HuH-7 (cell line): ENCODE measurements at places on chromosomes 2 and 18.
A peak's percentile ranks its signal among the peaks of the same experiment; 100 is the strongest.

DNA sequence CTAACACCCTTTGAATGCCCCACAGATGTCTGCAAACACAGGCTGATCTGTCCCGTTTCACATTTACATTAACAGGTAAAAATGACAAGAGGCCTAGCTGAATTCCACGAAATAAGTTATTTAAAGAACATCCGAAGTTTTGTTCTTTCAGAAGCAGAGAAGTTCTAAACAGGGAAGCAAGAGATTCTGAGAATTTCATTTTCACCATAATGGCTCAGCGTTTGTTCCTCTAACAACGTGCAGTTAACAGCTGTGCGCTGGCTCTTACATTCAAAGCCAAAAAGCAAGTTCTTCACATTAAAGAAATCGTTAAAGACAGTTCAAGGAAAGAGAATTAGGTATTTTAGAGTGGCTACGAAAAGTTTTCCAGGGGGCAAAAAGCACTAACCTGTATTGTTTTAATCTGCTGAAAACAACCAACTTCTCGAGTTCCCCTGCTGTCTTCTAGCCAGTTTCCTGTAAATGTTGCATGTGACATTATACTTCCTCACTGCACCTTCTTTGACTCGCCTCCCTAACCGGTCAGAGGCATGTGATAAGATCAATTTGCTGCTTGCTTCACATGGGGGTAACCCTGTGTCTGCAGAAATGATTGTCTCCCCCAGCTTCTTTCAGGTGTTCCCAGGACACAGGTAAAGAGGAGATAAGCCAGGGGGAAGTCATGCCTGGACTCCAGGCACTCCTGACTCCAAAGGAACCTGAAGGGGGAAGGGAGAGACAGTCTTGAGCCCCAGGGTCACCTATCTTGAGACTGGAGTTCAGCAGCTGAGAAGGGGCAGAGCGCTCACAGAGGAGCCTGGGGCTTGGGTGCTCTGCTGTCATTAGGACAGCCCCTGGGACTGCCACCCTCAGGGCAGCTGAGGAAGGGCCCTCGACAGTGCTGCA is 36.8 kb upstream of the WIPF1 start:
- no peak for DNase-seq

DNA sequence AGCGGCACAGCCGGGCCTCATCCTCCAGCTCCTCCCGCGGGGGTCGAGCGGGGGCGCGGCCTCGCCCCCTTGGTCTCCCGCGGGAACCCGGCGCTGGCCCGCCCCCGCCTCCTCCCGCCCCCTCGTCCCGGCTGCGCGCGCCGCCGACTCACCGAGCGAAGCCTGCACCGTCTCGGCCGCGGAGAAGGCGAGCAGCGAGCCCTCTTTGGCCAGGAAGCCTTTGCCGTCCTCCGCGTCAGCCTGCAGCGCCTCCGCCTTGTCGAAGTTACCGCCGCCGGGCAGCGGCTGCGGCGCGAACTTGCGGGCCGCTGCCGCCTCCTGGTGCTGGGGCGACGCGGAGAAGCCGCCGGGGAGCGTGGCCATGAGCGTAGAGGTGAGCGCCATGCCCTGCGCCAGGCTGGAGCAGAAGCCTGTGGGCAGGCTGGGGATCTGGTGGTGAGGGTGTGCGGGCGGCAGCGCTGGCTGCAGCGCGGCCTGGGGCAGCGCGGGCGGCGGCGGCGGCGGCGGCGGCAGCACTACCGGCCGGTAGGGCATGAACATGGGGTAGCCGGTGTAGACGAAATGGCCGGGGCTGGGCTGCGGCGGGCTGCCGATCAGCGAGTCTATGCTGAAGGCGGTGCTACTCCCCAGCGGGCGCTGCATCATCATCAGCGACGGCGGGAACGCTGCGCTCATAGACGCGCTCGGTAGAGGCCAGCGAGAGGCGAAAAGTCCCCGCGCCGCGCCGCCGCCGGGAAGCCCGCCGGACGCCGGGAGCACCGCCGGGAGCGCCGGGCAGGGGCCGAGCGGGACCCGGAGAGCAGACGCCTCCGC is 683 bp downstream of the GBX2 start:
- peak; percentile 65 for DNase-seq

DNA sequence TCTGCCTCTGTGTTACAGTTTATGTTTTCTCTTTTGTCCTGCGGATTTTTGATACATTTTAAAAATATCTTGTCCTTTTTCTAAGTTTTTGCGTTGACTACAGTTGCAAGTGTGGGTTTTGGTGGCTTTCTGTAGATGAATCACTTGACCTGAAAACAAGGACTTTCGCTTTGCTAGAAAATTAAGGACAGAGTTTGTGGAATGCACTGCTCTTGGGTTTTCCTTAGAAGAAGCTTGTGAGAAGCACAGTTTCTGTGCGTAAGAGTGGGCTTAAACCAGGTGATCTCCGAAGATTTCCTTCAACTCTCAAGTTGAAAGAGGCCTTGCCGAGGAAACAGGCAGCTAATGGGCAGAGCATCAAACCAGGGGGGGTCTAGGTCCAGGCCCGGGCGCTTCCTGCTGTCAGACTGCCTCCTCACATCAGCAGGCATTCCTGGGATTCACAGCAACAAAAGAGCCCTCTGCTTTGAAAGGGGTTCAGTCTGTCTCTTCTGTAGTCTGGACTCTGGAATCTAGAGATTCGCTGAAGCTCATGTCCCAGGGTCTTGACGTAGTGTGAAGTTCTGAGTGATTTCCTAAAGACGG is 17.3 kb downstream of the NCK2 start:
- DNase-seq = no peak

DNA sequence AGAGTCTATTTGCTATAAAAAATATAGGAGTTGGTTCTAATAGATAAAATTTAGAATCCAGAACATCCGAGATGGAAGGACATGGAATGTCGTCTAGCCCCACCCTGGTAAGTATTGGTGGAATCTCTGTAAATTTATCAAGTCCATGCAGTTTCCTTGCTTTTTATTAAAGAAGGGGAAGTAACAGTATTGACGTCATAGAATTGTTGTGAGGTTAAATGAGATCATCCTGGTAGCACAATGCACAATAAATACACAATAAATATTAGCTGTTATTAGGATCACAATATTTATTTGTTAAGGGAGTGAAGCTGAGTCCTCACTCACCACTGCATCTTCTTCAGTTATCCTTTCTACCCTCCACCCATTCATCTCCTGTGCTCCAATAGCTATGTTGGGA is 16.7 kb upstream of the TMEM177 start:
- no peak for DNase-seq

- no peak for DNase-seq
These were observed 6.3 kb upstream of the ADGRF3 start for GRCh38 chr2:26352892-26353291.

- DNase-seq = no peak
These were observed 24.6 kb downstream of the NRP2 start for GRCh38 chr2:205706769-205707381.

- no peak for DNase-seq
These were observed 679.3 kb downstream of the NR4A2 start for GRCh38 chr2:155653176-155653575.

DNA sequence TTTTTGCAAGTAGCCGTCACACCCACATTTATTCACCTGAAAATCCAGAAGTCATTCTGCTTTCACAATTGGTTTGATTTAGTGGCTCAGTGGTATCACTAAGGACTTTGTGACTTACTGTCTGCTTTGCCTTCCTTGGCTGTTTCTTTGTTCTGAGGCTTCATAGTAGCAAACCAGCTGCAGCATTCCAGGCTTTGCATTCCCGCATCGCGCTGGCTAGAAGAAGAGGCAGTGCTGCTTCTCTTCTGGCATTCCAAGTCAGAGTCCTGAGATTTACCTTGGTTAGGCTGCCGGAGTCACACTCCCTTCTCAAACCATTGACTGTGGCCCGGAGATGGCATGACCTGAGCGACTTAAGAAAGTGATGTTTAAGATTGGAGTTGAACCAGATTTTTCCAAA is 35.1 kb downstream of the MYO1B start:
- DNase-seq = no peak
